ENCODE measurements at places on chromosomes 3 and 15. TPM values are rescaled to one million over a fixed set of nuclear protein-coding genes. Genes with fewer than 3 reads are reported as not detected.
A peak's percentile ranks its signal among the peaks of the same experiment; 100 is the strongest.

DNA sequence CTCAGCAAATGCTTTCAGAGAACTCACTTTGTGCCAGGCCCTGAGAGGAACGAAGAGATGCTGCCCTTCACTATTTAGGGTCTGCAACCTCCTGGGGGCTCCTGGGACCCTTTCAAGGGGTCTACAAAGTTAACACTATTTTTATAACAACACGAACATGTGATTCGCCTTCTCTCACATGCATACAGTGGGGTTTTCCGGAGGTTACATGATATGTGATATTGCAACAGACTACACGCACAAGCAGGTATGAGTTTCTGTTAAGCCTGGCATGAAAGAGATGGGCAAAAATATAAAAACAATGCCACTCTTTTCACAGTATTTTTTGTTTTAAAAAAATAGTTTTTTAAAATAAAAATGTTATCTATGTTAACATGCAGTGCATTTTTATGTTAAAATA, 10.3 kb downstream of the STARD5 start:
- no peak for DNase-seq

- no peak for DNase-seq
Measured at GRCh38 chr15:101602801-101603200, 49.4 kb downstream of the TM2D3 start.

DNA sequence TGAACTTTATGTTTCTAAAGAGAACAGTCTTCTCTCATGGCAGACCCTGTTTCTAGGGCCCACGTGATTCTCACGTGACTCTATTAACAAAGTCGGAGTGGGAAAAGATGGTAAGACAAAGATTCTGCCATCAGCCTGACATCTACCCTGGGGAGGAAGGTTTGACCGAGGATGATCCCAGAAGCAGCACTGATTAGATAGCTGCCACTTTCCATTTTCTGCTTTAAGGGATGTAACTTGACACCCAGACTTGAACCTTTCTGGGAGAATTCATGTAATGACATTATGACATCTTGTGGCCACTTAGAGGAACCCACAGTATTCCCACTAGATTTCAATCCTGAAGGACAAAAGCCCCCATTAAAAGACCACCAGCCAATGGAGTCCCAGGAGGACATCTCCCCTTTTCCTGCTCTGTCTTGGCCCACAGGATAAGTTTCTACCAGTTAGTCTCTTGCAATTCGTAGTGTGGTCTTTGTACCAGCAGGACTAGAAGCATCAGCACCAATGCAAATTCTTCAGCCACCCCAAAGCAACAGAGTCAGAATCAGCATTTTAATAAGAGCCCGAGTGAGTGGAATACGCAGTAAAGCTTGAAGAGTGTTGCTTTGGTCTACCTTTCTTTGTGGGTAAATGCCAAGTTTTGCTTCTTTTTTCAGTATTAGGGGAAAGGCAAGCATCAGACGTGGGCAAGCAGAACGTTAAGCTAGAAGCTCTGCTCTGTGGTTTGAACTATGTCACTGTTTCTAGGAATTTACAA, 480.5 kb upstream of the PROK2 start:
- no peak for DNase-seq

DNA sequence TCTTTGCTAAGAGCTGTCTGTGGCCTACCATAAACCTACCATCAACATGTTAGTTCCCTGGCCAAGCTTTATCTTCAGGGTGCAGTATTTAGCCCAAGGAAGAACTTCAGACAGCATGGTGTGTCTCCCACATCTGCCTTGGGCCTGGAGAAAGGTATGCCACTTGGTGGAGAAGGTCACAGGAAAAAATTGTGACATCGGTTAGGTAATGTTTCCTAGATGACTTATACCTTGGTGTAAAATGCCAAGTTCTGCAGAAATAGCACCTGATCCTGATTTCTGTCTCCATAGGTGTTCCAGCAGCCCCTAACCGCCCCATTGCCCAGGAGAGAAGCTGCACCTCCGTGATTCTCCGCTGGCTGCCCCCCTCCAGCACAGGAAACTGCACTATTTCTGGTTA, 33.0 kb upstream of the UMPS start:
- no peak for DNase-seq

- peak; percentile 62 for DNase-seq
Measured at GRCh38 chr3:9249273-9250192, at the start of gene SRGAP3. Gene SRGAP3 (minus strand): TSS chr3:9249646. CDS start chr3:9248951, 695 bp downstream.

DNA sequence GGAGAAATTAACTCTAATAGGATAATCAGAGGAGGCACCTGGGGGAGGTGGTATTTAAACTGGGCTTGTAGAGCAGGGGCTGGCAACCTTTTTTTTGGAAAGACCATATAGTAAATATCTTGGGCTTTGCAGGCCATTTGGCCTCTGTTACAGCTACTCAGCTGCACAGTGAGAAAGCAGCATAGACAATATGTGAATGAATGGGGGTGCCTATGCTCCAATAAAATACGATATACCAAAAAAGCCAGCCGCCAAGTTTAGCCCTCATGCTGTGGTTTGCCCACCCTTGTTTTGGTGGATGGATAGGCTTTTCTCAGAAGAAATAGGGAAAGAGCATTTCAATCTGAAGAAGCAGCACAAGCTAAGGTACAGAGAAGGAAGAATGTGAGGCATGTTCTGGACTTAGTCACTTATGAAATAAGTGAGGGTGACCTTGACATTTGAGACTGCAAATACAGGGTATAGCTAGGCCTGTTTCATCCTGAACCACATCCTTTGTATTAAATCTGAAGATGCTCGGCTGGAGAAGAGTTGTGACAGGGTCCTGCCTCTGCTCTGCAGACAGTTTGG, 131.0 kb upstream of the NR2E3 start:
- DNase-seq, result no peak

GRCh38 chr15:88661041-88661700, 22.4 kb downstream of the ISG20 start:
- no peak for DNase-seq

DNA sequence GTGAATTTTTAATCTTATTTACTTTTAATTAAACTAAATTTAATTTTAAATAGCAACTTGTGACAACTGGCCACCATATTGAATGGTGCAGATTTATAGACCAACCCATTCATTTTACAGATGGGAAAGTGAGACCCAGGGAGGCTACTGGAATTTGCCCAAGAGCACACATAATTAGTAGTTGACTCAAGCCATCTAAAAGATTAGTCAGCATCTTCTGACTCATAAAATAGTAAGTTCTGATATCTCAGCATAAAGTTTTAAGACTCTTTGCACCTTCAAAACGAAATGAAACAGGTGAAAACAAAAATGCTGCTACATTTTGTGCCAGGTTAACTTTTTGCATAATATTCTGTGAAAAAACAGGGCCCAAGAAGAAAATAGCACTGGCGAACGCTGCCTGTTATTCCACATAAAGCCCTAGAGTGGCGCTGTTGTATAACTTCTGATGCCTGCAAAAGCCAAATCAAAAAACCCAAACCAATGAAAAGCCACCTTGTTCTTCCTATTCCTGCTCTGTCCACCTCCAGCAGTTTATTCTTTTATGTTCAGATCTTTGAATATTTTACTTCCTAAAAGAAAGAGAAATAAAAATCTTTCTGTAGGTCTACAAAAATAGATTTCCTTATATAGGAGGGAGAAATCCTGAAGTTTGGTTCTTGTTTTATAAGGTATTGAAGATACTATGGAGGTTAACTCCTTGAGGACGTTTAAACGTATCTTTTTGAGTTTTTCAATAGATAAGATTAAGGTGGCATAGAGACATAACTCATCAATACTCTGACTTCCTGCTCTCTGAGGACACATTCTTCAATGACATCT, 62.8 kb downstream of the OTOL1 start:
- DNase-seq, result no peak

GRCh38 chr3:153621953-153622352, 459.9 kb downstream of the RAP2B start:
- DNase-seq, result no peak

- no peak for DNase-seq
Measured at GRCh38 chr3:178028933-178029332, 507.3 kb upstream of the KCNMB2 start.

GRCh38 chr3:193593668-193594030, 641 bp downstream of the OPA1 start:
- peak; percentile 17 for DNase-seq

DNA sequence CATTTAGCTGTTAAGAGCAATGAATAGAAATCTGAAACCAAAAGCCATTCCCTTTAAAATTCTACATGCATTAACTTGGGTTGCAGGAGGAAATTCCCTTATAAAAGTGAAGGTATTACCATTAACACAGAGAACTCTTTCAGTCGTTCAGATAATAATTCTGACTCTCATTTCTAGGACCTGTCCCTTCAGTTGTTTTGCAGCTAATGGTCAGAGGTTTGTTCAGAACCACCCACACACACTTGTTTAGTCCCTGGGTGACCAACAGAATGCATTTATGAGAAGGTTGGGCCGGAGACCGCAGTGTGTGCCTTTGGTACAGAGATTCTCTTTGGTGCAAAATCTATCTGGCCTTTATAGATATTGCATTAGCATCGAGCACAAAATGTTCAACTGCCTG, 492.5 kb downstream of the NLGN1 start:
- no peak for DNase-seq

GRCh38 chr3:49759226-49759625, 27.1 kb downstream of the IP6K1 start:
- no peak for DNase-seq

PHLDB2 gene
- total RNA-seq, result 0.66 TPM

CPNE9 gene
- not detected for total RNA-seq

WDR72 gene
- total RNA-seq, result not detected

ANKRD34C gene
- total RNA-seq, result not detected

KCNMB3 gene
- total RNA-seq, result 0.15 TPM

BLM gene
- 21.4 TPM for total RNA-seq

DCBLD2 gene
- 2.3 TPM for total RNA-seq

All from activated T-cell treated with anti-CD3 and anti-CD28 coated beads, Interleukin-2, amount 50 U/mL, for 4 hours (primary cell).